Amniotic epithelial cell (primary cell): ENCODE measurements at places on chromosomes 4 and X.

DNA sequence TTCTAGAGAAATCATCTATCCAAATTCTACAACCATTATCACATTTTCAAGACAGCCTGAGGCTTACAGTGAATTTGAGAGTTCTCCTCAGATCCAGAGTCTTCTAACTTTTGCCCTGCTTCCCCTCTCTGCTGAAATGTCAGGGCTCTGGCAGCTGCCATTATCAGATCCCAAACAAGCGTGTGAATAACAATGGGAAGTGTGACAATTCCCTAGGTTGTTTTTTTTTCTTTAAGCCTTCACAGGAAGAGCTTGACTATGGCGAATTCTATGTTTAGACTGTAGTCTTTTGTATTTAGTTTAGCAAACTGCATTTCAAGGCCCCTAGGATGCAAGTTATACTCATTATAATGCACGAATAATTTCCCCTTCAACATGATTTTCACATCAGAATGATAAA is 61.3 kb upstream of the KDR start:
- no peak for DNase-seq

DNA sequence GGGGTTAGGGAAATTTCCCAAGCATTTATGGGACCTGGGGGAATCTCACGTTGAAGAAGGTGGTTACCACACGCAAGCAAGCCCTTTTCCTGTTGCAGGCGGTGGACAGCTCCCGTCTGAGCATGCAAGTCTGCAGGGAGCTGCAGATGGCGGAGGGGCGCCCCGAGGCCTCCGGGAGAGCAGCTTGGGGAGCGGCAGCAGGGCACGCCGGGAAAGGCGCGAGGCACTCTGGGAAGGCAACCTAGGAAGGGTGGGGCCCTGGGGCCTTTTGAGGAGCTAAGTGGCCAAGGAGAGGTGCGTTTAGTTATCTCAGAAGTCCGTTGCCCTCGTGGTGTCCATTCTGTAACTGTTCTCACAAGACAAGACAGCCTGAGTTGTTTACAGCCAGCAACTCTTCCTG is 57.0 kb upstream of the SLC25A4 start:
- DNase-seq, result peak; percentile 11

- DNase-seq, result peak; percentile 69
These were observed 146.5 kb upstream of the PUDP start for GRCh38 chrX:7294483-7294882.

GRCh38 chrX:13195340-13195739 is 124.5 kb downstream of the ATXN3L start:
- DNase-seq, result no peak

DNA sequence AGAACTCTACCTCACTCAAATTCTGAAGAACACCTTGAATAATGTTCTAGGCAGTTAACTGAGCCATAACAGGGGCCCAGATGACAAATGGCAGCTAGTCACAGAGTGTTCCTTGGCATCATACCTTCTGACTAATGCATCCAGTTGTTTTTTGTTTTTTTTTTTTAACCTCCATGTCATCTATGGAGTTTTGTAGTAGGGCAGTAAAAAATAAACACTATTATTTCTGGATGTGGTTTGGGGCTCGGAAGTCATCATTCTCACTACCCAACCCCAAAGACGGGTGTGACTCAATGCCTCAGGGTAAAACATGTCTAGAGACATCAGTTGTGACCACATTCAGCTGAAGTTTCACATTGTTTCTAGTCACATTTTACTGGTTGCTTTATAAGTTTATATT is 31.2 kb upstream of the MCF2 start:
- DNase-seq, result peak; percentile 56

- DNase-seq, result peak; percentile 100
These were observed 35.9 kb upstream of the CXCL8 start for GRCh38 chr4:73704314-73705055.

DNA sequence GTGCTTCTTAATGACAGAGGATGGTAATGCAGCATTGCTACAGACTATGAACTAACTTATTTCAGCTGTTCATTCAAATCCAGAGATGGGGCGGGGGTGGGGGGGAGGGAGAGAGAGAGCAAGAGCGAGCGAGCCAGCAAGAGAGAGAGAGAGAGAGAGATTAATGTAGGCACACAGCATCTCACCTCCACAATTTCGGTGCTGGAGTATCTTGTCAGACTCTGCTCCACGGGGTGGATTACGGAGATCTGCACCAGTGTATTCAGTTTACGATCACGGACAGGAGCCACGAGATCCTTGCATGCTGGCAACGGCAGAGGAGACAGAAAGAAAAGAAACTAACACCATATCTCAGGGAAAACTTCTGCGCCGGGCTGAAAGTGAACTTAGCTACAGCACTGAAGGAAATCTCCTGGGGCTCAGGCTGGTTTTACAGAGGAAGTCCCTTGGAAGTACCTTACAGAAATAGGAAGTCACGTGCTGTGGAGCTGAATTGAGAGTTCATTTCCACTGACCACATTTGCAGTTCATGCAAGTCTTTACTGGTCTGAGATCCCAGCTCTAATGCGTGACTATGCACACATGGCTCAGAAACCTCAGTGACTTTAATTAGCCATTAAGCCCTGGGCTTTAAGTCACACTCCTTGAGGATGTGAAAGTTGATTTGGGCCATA is 440.9 kb downstream of the INPP4B start:
- DNase-seq, result peak; percentile 67

DNA sequence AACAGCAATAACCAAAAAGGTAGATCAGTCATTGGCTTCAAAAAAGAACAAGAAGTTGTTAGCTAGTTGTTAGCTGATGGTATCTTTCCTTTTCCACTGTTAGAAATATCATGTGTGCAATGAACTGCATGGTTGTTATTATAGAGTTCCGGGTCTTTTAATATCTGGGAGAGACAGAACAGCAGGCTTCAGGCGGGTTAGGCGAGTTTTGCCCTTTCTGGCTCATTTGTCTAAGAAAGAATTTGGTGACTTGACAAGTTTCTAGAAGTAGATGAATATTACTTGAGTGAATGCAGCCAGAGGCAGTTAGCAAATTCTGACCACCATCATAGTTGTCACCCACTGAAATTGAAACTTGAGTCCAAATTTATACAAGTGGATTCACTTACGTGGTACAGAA is 88.9 kb upstream of the MID1 start:
- no peak for DNase-seq

- peak; percentile 60 for DNase-seq
These were observed 36.7 kb upstream of the MAP9 start for GRCh38 chr4:155413451-155413850.

GRCh38 chr4:32191961-32192360 is 1471.8 kb downstream of the PCDH7 start:
- DNase-seq, result peak; percentile 4

- peak; percentile 16 for DNase-seq
These were observed 768 bp upstream of the CDKL5 start for GRCh38 chrX:18424482-18425198.

GRCh38 chr4:105996845-105997244 is 101.6 kb downstream of the NPNT start:
- DNase-seq, result no peak

GRCh38 chr4:125432078-125432477 is 117.3 kb downstream of the FAT4 start:
- DNase-seq, result peak; percentile 83

DNA sequence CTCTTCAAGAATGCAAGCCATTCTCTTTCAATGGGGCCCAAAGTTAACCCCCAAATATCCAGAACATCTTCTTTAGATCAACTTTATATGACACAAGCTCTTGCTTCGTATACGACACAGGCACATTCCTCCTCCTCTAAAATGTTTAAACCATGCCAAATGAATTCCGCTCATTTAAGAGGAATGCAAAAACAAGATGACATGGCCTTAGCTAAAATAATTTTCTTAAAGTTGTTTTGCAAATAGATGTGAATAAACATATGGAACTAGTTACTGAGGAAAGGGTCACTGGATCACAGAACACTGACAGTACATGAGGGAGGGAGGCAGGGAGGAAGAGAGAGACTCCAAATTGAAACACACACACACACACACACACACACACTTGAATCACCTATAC is 97.4 kb downstream of the RASL11B start:
- DNase-seq, result no peak

- peak; percentile 9 for DNase-seq
These were observed 797.3 kb upstream of the FRG1 start for GRCh38 chr4:189143263-189143952.

- peak; percentile 77 for DNase-seq
These were observed 34.8 kb downstream of the DOCK11 start for GRCh38 chrX:118530219-118530911.

DNA sequence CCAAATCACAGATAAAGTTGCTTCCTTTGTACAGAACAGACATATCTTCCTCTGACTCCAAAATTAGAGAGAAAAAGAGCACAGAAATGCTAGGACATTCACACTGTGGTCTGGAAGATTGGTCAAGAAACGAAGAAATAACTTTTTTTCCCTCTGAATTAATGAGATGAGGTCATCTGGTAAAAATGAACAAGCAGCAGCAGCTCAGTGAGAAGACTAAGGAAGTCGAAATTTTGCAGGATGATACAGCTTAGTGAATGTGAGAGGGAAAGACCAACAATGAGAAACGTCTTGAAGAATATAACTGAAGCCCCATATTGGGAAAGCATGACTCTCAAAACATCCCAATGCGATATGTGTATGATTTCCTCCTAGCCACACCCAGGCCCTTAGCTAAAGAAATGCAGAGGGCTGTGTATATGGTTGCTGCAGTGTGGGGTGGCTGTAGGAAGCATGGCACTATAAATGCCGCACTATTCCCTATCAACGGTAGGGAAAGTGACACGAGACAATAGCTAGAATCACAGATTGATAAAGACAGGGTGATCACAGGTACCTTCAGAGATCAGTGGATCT is 208.6 kb downstream of the VEGFC start:
- peak; percentile 32 for DNase-seq

- peak; percentile 87 for DNase-seq
These were observed 373 bp upstream of the INTS6L start for GRCh38 chrX:135520022-135520552.

- peak; percentile 44 for DNase-seq
These were observed 60.6 kb downstream of the GABRA2 start for GRCh38 chr4:46329118-46329976.

- no peak for DNase-seq
These were observed 30.8 kb downstream of the DOK7 start for GRCh38 chr4:3493720-3494461.

DNA sequence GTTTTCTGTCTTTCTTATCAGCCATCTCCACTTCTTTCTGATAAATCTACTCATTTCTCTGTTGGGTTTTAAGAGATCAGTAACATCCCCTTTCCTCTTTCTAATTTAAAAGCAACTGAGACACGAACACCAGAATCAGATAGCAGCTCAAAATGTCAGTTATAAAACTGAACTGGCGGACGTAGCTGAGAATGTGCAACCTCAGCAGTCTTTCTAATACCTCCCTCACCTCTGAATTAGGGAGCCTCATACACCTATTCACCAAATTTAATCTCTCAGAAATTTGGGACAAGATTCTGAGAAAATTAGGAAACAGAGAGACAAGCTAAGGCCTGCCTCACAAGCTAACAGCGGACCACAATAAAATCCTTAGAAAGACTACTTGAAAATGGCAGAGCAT is 52.0 kb upstream of the ACSL4 start:
- DNase-seq, result no peak

- DNase-seq, result peak; percentile 79
These were observed at the start of gene UBE2K for GRCh38 chr4:39697740-39698423. TSS of gene UBE2K (plus strand) at chr4:39698136. CDS start at chr4:39698328, 192 bp downstream.

GRCh38 chr4:3268395-3269104 is 19.6 kb downstream of the MSANTD1 start:
- DNase-seq, result no peak

DNA sequence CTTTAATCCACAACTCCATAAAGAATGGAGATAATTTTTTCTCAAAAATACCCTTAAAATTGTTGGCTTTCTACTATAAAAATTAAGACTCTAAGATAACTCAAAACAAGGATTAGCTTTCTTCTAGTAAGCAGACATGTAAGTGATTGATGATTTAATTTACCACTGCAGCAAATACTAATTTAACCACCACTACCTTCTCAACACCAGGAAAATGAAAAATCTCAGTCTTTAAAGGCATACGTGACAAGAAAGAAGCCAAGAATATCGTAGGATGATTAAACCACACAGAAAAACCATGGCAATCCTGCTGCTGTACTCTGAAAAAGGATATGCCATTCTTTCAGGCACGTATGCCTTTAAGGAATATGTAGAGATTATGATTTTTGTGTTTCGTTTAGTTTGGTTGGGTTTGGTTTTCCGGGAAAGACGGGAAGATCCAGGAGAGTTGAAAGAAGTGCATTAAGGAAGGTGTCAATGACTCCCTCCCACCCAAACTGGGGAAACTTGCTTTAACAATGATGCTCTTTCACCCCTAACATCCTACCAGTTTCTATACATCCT is 881 bp downstream of the LRCH2 start:
- no peak for DNase-seq

DNA sequence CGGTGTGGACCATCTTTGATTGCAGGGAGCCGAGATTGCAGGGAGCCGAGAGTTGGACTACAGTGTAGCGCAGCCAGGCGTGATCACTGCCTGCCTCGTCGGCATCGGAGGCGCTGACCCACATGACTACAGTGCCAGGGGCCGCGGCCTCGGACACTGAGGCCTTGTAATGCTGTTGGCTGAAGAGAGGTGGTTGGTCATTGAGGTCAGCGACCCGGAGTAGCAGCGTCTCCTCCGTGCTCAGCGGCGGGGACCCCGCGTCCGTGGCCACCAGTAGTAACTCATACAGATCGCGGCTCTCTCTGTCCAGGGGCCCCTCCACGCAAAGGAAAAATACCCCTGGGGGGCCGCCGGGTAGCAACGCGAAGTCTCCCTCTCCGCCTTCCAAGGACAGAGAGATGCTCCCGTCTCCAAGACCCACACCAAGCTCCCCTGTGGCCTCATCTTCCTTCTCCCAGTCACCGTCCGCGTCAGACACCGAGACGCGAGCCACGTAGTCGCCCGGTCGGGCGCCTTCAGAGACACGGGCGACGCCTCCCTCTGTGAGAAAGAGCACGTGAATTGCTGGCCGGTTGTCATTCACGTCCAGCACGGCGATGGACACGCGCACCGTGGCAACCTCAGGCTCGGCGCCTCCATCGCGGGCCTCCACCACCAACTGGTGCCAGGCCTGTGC is 1.9 kb downstream of the DCHS2 start:
- DNase-seq, result no peak

GRCh38 chrX:9285342-9285771 is 179.5 kb upstream of the TBL1X start:
- DNase-seq, result no peak

DNA sequence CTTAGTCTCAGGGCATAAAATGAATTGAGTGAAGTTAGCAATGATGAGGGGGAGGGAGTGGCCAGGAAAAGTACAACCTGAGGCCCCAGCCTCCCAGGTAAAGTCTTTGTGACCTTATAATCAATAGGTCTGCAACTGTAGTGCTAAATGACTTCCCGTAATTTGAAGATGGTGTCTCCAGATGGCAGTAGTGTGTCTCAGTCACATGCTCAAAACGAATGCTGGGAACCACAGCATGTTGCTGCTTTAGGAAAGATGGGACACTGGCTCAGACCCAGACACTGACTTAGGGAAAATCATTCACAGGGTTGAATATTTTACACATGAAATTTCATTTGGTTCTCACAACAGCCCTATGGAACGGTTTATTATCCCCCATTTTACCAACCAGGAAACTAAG is 10.3 kb downstream of the SRPX2 start:
- DNase-seq, result peak; percentile 29
